Activated T-helper 1 cell treated with anti-CD3 and anti-CD28 coated beads, Interleukin-12 subunit alpha, Interleukin-12 subunit beta, Interleukin-2, Interleukin-4 antibody, amounts not matched to agents 30 ng/mL and 10 ng/mL and 1 ng/mL, durations not matched to agents 14 hours and 24 hours and 36 hours (primary cell): ENCODE measurements at places on chromosomes 16 and 17. TPM values are rescaled to one million over a fixed set of nuclear protein-coding genes. Genes with fewer than 3 reads are reported as not detected.

DNA sequence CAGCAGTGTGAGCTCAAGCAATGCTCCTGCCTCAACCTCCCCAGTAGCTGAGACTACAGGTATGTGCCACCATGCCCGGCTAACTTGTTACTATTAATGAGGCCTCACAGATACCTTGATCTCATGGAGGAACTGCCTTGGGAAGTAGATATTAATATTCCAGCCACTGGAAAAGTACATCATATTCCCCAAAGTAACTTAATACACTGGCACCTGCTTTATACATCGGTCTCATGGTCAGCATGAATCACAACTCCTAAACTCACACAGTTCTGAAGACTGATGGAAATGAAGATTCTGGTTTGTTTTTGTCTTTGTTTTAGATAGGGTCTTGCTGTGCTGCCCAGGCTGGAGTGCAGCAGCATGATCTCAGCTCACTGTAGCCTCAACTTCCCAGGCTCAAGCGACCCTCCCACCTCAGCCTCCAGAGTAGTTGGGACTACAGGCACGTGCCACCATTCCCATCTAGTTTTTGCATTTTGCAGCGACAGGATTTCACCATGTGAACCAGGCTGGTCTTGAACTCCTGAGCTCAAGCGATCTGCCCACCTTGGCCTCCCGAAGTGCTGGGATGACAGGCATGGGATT is 28.2 kb downstream of the ADCY9 start:
- no peak for DNase-seq

- no peak for DNase-seq
Observed at GRCh38 chr17:75173526-75173925, 9.2 kb downstream of the SUMO2 start.

DNA sequence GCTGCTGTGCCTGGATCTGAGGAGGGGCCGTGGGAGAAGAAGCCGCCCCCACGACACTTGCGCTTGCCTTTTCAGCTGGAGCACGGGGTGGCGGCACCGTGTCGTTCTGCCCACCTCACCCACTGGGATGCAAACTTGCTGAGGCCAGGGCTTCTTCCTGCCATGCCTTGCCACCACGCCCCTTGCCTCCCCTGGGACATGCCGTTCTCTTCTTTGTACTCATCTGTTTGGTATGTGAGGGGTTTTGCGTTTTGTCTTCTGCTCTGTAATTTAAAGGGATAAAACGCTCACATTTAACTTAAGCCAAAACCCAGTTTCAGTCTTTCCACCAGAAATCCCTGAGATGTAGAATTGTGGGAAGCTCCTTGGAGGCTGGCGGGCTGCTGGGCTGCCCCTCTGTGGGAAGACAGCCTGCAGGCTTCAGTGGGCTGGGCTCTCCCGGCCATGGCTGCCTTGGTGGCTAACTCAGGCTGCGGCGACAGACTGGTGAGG is 180.2 kb downstream of the RPTOR start:
- no peak for DNase-seq

DNA sequence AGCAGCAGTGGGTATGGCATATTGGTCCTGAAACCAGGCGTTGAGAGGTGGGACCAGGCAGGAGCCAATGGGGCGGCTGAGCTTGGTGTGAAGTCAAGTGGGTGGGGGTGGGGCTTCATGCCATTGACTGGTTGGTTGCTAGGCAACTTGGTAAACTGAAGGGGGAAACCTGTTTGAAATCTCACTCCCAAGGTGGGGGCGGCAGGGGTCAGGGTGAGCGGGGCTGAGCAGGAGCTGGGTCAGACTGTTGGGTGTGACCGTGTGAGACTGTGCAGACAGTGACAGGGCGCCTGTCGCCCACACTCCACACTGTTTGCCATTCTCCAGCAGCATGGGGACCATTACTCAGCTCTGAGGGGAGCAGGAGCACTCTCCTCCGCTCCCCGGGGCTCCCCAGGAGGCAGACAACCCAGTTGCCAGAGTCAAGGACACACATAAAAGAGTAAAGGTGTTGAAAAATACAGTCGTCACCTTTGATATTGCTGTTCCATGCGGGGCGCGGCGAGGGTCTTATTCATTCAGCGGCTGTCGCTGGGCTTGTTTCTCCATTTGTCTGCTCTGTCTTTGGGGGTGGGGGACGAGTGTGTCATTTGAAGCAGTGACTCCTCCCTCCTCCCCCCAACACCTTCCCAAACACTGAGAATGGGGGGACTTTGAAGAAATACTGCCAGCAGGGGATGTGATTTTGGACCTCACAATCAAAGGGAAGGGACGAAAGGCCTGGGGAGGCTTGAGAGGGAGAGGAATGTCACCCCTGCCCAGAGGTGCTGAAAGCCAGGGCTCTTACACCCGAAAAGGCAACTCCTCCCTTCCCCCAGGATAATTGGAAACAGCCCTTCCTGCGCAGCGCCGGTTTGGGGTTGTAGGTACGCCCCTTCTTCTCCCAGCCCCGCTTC is 1.2 kb upstream of the EFNB3 start:
- no peak for DNase-seq

GRCh38 chr16:87963400-87963799 is 12.2 kb downstream of the BANP start:
- peak; percentile 47 for DNase-seq

DNA sequence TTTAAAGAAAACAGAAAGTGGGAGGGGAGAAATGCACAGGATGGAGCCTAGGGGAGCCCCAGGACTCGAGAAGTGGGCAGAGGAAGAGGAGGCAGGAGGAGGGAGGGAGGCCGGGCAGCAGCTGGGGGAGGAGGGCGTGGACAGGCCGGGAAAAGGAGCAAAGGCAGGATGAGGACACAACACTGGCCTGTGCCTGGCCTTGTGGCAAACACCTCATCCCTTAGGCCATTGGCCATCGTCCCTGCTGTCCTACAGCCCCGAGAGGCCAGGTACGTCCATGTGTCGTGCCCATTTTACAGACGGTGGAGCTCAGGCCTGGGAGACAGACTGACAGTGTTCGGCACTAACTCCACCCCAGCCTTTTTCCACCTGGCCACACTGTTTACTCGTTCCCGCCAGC is 15.9 kb downstream of the JPH3 start:
- no peak for DNase-seq

DNA sequence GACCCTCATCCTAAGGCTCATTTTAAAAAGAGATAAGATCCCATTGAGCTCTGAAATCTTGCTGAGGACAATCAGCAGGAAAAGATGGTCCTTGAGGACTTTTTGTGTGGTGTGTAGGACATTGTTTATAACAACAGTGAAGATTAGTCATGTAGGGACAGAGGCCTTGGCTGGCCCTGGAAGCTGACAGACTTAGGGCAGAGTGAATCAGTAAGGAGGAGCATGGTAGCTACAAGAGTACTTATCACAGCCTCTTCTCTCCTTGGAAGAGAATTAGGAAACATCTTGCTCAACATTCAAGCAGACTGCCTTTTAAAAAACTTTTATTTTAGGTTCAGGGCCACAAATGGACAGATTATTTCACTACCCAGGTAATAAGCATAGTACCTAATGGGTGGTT is 665.9 kb upstream of the SALL1 start:
- DNase-seq: no peak

GRCh38 chr16:81319221-81319912 is 4.6 kb downstream of the GAN start:
- DNase-seq: no peak

GRCh38 chr16:65579050-65579449 is 457.2 kb upstream of the CDH11 start:
- DNase-seq: no peak

DNA sequence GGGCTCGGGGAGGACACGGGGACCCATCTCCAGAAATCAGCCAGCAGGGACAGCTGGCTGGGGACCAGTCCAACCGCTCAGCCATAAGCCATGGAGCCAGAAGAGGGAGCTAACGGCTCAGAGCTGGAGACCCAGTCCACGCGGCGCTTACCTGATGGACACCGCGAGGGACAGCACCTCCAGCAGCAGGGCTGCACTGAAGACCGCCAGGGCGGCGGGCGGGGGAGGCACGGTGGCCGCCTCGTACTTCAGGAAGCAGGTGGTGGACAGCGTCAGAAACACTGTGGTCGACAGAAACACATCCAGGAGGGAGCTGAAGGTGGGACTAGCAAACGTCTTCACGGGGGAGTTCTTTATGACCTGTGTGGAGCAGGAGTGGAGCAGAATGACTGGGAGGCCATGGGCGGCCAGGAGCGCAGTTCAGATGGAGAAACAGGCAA is 102.6 kb upstream of the CREBBP start:
- peak; percentile 29 for DNase-seq

GRCh38 chr17:40810494-40810893 is 10.7 kb upstream of the KRT28 start:
- no peak for DNase-seq

DNA sequence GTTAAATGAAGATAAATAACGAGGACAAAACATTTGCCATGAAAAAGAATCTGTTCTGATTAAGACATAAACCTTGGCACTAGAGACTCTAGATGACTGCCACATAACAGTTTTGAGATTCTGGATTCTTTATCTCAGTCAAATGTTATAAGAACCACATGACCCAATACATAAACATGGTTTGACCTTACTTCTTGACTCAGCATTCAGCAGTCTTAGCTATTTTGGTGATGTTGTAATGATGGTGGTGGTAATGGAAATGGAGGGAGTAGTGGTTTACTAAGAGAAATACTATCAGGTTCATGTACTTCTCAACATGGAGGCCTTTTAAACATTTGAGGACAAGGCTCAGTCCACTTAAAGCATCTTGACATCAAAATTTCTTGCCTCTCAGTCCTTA is 925.4 kb downstream of the CDH11 start:
- DNase-seq: no peak

DNA sequence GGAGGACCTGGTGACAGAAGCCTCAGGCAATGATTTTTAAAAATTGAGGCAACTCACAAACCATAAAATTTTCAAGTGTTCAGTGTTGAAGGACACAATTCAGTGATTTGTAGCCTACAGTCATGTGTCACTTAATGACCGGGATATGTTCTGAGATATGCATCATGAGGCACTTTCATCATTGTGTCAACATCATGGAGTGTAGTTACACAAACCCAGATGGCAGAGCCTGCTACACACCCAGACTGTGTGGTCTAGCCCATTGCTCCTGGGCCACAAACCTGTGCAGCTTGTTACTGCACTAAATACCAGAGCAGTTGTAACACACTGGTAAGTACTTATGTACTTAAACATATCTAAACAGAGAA is 1.6 kb downstream of the PRSS41 start:
- no peak for DNase-seq

GRCh38 chr17:14458724-14459123 is 157.8 kb downstream of the HS3ST3B1 start:
- no peak for DNase-seq

MFAP4 gene
- not detected in 2 replicates for total RNA-seq

IL17C gene
- total RNA-seq: not detected in 2 replicates

IRX6 gene
- total RNA-seq: not detected in 2 replicates

HOXB7 gene
- 0.49 and 0.51 TPM in 2 replicates for total RNA-seq

SRCIN1 gene
- total RNA-seq: 0.22 and 0.44 TPM in 2 replicates

MT4 gene
- total RNA-seq: not detected in 2 replicates

TEDC2 gene
- 41.0 and 43.9 TPM in 2 replicates for total RNA-seq

NPIPA7 gene
- total RNA-seq: 3.9 and 9.4 TPM in 2 replicates
